Stomach (tissue), 19 donors: ENCODE measurements at places on chromosomes 4 and X. TPM values are rescaled to one million over a fixed set of nuclear protein-coding genes. Genes with fewer than 3 reads are reported as not detected.

DNA sequence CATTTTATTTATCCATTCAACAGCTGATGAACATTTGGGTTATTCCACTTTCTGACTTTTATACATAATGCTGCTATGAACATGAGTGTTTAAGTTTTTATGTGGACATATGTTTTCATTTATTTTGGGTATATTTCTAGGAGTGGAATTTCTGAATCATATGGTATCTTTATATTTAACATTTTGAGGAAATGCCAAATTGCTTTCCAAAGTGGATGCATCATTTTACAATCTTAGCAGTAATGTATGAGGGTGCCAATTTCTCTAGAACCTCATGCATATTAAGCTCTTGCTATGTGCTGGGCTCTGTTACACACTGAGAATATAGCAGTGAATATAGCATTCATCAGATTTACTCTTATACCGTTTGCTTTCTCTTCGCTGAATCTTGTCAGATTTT lies 983.7 kb downstream of the STIM2 start:
- H3K27me3 ChIP-seq: no peaks in the 10 kb centered on the region
- no peaks in the 10 kb centered on the region for H3K36me3 ChIP-seq
- no peak for DNase-seq
- no peak overlapping the region for H3K4me3 ChIP-seq

GRCh38 chr4:85081196-85081595 lies 114.7 kb upstream of the WDFY3 start:
- H3K4me1 ChIP-seq: no peaks in the 10 kb centered on the region
- no peaks in the 10 kb centered on the region for H3K27me3 ChIP-seq
- no peak for DNase-seq
- no peaks in the 10 kb centered on the region for H3K36me3 ChIP-seq
- no peak overlapping the region for H3K27ac ChIP-seq

GRCh38 chrX:55452833-55453124 lies 852 bp downstream of the MAGEH1 start:
- no peaks in the 10 kb centered on the region for H3K27me3 ChIP-seq
- DNase-seq: no peak
- peak overlapping the region; percentile 68 for H3K4me3 ChIP-seq
- H3K36me3 ChIP-seq: no peaks in the 10 kb centered on the region
- peak overlapping the region; percentile 89 for H3K27ac ChIP-seq

DNA sequence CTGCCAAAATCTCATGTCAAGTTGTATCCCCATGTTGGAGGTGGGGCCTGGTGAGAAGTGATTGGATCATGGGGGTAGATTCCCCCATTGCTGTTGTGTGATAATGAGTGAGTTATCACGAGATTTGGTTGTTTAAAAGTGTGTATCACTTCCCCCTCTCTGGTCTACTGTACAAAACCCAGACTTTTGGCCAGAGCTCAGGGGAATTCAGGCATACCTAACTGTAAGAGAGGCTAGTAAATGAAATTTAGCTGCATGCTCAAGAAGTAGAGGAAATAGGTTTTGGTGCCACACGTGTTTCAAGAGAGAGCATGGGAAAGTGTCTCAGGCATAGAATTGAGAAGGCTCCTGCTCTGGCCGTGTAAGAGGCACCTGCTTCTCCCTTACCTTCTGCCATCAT lies 190.5 kb upstream of the GALNTL6 start:
- no peak for DNase-seq
- H3K36me3 ChIP-seq: no peaks in the 10 kb centered on the region
- H3K4me3 ChIP-seq: no peak overlapping the region
- H3K27me3 ChIP-seq: no peaks in the 10 kb centered on the region
- H3K27ac ChIP-seq: no peak overlapping the region

DNA sequence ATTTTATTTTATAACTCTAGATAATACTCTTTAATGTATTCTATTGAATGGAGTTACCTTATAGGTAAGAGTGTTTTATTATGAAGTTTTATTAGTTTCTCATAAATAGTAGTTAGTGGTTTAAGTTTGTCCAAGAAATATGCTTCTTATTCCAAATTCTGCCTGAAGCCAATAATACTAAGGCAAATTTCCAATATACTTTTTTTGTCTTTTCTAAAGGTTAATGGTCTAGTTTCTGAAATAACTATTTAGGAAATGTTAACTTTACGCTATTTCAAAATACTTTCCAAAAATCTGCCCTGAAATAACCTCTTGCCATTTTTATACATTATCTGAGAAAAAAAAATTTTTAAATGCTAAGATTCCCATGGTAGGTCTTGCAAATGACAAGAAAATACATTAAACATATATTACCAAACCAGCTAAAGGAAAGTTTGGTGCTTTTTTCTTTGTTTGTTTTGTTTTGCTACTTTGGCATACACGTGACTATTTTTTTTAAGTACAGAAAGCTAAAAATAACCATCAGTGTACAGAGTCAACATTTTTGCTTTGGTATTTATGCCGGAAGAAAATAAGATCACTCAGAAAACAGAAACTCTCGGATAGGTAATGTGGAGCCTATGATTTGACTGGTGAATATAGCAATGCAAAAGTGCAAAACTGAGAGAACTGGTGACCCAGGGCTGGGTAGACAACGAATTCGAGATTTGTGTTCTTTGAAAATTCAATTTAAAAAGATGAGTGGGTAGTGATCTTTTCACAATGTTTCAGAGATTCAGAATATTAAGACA lies 29.8 kb downstream of the PCDH18 start:
- no peaks in the 10 kb centered on the region for H3K4me1 ChIP-seq
- H3K27me3 ChIP-seq: no peaks in the 10 kb centered on the region
- H3K36me3 ChIP-seq: no peaks in the 10 kb centered on the region
- no peak for DNase-seq
- H3K4me3 ChIP-seq: no peak overlapping the region

DNA sequence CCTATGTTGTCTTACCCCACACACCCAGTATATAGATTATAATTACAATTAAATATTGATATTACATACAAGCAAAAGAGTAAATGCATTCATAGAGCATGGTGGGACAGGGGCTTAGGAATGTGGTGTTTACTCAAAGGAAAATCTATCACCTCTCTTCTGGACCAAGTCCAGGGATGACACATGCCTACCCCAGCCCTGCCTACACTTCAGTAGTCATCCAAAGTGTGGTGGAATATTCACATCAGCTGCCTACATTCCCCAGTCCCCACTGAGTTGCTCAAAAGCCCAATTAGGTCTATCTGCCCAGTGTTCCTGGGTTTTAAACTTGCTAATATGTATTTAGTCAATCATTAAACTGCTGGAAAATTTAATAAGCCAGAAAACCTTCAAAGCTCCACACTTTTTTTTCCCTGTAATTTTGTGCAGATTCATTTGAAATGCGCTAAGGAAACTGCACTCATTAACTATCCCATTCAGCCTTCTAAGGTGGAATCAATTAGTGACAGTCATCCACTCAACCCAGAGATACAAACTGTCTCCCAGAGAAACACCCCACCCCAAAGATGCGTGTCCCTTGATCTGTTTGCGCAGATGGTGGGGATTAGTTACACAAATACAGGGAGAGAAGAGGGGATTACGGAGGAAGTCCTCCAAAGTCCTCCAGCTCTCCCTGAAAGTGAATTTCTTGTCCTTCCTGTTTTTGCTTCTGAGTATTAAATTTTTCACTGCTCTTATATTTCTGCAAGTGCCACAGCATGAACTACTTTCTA lies 91.7 kb upstream of the KDR start:
- H3K27me3 ChIP-seq: no peaks in the 10 kb centered on the region
- H3K4me1 ChIP-seq: no peaks in the 10 kb centered on the region
- no peaks in the 10 kb centered on the region for H3K36me3 ChIP-seq
- no peak overlapping the region for H3K4me3 ChIP-seq

GRCh38 chr4:80900908-80901307 lies 129.6 kb upstream of the BMP3 start:
- no peak overlapping the region for H3K4me3 ChIP-seq
- no peaks in the 10 kb centered on the region for H3K27me3 ChIP-seq
- no peaks in the 10 kb centered on the region for H3K36me3 ChIP-seq
- H3K27ac ChIP-seq: no peak overlapping the region

GRCh38 chr4:114791976-114792375 lies 193.4 kb downstream of the UGT8 start:
- DNase-seq: no peak
- no peak overlapping the region for H3K4me3 ChIP-seq
- H3K4me1 ChIP-seq: no peaks in the 10 kb centered on the region
- H3K27me3 ChIP-seq: no peaks in the 10 kb centered on the region

DNA sequence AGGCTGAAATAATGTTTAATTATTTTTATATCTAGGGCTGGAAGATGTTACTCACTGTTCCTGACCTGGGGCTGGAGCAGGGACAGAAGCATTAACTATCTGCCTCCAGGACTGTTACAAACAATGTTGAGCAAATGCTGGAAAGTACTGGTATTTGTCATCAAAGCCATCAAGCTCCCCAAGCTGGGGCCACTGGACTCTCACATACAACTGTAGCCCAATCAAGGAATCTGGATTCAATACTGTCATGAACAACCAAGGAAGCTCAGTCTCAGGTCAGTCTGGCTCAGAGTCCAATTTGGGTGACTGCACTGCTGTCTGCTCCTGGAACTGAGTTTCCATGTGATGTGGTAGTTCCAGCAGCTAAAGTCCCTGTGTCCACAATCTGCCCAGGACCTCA lies 50.4 kb downstream of the APOO start:
- H3K4me3 ChIP-seq: no peak overlapping the region
- peaks cover 6% of the 10 kb centered on the region for H3K36me3 ChIP-seq
- no peaks in the 10 kb centered on the region for H3K4me1 ChIP-seq
- DNase-seq: no peak

- no peaks in the 10 kb centered on the region for H3K4me1 ChIP-seq
- H3K36me3 ChIP-seq: no peaks in the 10 kb centered on the region
- H3K27ac ChIP-seq: no peak overlapping the region
- H3K27me3 ChIP-seq: no peaks in the 10 kb centered on the region
Measured at GRCh38 chrX:47590984-47591383, 8.7 kb downstream of the TIMP1 start.

The NCBP2L gene
- polyA plus RNA-seq: not detected

The CENPI gene
- 0.68 TPM for polyA plus RNA-seq

The H2AZ1 gene
- polyA plus RNA-seq: 222 TPM

The IQSEC2 gene
- 16.5 TPM for polyA plus RNA-seq

The CISD2 gene
- polyA plus RNA-seq: 25.5 TPM

The MYL5 gene
- 18.8 TPM for polyA plus RNA-seq

The KLKB1 gene
- polyA plus RNA-seq: 0.56 TPM

The CLGN gene
- 0.31 TPM for polyA plus RNA-seq

The TRO gene
- 2.2 TPM for polyA plus RNA-seq

The MAGEB1 gene
- polyA plus RNA-seq: not detected

The HNRNPD gene
- 143 TPM for polyA plus RNA-seq
